ENCODE measurements at places on chromosomes 5 and 9.

DNA sequence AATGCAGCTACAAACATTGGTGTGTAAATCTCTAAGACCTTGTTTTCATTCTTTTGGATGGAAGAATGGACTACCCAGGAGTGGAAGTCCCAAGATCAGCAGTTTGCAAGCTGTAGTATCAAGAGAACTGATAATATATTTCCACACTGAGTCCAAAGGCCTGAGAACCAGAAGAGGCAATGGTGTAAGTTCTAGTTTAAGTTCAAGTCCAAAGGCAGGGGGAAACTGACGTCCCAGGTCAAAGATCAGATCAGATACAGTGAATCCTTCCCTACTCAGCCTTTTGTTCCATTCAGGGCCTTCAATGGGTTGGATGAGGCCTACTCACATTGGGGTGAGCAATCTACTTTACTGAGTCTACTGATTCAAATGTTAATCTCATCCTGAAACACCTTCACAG lies 80.3 kb upstream of the ERBIN start:
- DNase-seq = no peak

DNA sequence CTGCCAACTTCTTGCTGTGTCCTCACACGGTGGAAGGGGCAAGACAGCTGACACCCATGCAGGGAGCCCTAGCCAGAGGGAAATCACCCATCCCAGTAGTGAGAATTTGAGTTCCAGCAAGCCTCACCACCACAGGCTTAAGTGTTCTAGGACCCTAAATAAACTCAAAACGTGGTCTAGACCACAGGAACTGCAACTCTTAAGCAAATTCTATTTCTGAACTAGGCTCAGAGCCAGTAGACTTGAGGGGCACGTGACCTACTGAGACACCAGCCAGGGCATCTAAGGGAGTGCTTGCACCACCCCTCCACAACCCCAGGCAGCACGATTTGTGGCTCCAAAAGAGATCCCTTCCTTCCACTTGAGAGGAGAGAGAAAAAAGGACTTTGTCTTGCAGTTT lies 96.0 kb upstream of the PHF24 start:
- no peak for DNase-seq

DNA sequence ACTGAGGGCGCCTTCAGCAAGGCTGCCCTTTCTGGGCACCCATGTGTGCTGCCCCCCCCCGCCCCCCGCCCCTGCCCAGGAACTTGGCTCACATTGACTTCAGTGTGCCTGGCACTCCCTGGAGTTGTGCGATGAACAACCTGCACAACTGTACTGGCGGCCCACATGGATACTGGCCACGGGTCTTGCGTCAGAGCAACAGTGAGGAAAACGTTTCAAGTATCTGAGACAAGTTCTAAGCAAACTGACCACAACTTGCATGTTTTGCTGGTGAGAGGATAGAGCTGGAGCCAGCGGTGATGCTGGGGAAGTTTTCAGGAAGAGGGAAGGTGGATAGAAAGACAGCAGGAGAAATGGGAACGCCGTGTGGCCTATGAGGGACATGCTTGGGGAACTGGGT lies 45.4 kb downstream of the HABP4 start:
- no peak for DNase-seq

DNA sequence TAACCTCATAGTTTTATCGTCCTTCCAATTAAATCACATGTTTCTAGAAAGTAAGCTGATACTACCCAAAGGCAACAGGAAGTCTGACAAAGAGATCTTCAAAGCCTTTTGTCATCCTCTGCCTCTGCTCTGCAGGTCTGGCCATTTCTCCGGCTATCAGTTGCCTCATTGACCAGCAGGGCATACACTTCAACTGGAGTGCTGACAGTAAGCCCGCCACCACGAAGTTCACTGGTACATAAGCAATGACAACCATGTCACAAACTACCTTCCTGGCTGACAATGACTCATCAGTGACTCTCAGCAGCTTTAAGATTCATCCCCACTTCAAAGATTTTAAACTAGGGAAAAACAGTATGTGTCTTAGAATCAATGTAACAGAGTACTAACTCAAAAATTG lies 20.6 kb downstream of the SPTLC1 start:
- DNase-seq = no peak

DNA sequence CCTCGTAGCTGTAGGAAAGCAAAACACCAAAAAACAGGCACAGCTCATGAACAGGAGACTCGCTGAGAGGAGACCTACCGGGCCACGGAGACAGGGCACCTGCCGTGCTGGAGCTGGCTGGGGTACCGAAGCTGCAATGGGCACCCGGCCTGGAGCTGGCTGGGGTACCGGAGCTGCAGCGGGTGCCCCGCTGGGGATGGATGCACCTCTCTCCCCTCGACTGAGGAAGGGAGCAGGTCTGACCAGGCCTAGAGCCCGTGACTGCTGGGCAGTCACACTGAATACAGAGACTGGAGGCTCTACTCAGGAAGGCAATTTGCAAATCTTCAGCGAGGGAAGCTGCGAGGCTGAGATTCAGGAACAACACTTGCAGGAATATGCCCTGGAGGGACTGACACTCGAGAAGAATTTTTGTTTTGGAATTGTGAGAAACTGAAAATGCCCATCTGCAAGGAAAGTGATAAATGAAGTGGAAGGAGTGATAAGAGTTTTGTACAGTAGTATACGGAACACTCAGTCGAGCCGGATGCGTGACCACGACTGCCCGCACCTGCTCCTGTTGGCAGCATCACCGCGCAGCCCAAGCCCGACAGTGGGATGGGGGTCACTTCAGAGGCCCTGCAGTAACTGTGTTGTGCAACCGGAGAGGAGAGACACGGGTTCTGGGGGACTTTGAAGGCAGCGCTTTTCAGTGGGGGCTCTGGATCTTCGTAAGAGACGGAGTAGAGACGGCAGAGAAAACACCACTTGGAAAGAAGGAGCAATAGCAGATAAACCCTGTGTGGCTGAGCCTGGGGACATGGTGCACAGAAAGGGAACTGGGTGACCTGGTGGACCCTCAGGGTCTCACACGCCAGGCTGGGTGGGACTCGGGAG lies 27.9 kb upstream of the LPCAT1 start:
- no peak for DNase-seq

DNA sequence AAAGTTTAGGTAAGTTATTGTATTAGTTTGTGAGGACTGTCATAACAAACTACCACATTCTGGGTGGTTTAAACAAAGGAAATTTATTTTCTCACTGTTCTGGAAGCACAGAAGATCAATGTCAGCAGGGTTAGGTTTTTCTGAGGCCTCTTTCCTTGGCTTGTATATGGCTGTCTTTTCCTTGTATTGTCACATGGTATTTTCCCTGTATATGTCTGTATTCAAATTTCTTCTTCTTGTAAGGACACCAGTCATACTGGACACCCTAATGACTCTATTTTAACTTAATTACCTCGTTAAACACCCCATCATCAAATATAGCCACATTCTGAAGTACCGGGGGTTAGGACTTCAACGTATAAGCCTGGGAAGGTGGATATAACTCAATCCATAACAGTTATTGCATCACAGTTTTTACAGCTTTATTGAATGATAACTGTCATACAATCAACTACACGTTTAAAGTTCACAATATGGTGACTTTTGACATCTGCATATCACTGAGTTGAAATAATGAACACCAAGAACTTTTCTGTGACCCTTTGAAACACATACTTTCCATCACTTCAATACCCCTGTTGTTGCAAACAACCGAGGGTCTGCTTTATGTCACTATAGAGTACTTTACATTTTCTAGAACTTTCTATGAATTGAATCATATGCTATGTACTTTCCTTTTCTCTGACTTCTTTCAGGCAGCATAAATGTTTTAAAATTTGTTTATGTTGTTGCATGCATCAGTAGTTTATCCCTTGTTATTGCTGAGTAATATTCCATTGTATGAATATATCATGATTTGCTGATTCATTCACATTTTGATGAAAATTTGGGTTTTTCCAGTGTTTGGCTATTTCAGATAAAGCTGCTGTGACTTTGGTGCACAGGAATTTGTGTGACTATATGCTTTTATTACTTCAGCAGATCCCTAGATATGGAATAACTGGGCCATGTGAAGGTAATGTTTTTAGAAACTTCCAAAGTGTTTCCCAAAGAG lies 48.5 kb downstream of the MTRR start:
- no peak for DNase-seq

Measured in hepatic stellate cell (primary cell).